ENCODE measurements at places on chromosomes 6 and 20.

DNA sequence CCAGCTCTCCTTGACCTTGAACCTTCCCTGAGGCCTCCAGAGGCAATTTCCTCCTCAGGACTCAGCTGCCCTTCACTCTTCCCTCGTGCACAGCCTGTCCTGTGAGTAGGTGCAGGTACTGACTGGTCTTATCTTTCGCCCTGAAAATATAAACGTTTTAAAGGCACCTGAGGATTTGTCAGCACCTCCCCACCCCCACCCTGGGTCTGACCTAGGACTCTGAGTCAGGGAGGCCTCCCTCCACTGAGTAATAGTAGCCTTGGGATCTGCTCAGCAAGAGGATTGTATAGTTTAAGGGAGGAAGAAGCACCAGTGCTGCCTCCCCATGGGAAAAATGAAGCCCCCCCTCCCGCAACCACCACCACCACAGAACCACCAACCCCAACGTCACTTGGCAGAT, 54.6 kb downstream of the PPARD start:
- DNase-seq, result no peak

DNA sequence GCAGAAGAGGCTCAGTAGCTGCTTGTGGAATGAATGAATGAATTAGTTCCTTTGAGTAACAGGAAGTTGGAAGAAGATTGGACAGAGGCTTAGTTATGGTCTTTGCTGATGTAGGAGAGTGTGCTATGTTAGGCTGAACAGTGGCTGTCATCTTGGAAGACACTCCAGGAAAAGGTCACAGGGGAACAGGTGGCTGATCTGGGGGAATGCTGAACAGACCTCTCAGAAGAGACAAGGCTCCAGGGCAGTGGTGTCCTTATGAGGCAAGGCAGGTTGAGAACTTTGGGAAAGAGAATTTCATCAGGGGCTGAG, 62.3 kb downstream of the UTRN start:
- no peak for DNase-seq

DNA sequence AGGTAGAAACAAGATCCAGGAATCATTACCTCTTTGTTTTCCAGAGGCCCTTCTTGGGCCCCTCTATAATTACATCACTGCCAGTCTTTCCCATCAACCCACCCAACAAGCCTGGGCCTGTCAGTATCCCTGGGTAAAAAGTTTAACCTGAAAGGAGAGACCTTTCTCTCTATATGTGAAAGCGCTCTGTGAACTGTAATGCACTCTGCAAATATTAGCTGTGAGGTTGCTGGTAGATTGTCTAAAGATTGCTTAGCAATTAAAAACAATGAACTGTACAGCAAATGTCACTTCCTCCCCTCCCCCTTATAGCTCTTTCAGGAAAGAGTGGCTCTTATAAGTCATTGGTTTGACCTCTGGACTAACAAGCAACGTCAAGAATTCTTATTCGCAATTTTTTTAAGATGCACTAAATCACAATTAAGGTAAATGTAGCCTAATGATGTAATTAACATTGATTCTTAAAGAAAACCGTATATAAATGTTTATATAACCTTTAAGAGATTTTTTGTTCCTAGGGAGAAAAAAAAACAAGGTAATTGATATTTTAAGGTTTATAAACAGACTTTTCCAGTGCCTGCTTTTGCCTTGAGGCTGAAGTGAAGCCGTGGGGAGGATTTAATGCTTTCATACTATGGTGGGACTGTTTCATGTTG, 18.4 kb downstream of the ECT2L start:
- no peak for DNase-seq

DNA sequence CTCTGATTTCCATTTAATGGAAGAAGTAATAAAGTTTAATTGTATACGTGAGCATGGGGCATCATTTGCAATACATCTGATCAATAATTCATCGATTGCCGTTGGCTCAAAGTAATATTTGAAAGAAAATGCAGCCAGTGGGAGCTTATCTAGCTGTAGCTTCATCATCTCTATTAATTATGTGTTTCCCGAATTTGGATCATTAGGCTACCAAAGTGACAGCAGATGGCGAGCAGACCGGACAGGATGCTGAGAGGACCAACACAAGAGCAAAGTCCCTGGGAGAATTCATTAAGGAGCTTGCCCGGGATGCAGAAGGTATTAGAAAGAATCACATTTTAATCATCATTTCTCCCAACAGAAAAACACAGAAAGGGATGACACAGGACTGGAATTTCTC, 327.1 kb downstream of the ARHGAP18 start:
- DNase-seq, result no peak

DNA sequence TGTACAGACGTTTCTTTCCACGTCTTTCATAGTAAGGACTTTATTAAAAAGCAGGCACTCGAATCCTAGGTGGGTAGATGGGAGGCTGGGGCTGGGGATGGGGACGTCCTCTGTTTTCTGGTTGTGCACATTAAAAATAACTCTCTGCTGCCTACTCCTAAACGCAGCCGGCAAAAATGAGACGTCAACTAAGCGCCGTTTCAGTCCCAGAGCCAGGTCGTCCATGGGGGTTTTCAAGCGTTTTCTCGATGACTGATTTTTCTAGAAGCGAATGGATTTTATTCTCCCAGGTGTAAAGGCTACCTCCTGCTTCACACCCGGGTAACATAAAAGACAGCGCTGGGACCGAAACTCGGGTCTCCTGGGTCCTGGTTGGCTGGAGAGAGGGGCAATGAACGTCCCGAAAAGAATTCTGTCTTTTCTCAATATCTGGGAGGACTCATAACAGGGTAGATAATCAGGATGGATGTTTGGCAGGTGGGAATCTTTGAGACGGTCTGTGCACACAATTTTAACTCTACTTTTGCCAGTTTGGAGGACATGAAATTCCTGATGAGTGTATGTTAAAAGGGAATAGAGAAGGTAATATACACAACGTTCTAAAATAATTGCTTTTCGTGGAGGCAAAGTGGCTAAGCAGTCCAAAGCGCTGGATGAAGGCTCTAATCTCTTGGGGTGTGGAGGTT, 25.2 kb downstream of the GPX6 start:
- no peak for DNase-seq

- peak; percentile 11 for DNase-seq
Observed at GRCh38 chr6:89597988-89598387, 40.6 kb downstream of the LYRM2 start.

DNA sequence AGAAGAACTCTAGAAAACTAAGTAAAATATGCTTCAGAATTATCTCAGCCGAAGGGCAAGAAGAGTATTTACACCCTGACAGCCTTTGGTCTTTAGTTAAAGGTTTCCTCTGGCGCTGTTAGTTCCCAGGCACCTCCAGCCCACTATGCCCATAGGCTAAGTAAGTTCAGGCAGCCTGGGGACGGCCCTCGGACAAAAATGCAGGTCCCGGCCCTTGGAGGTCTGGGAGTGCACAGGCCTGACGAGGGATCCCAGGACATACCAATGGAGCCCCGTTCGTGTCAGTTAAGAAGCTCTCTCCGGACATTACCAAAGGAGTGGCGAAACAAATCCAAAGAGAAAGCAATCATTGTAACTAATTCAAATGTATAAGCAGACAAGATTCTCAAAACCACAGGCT, 311.8 kb downstream of the CD83 start:
- no peak for DNase-seq

GRCh38 chr6:35317483-35318195, 20.0 kb downstream of the DEF6 start:
- DNase-seq, result no peak

- no peak for DNase-seq
Observed at GRCh38 chr6:5726976-5727718, 279.6 kb downstream of the NRN1 start.

GRCh38 chr6:137351890-137352289, 132.7 kb upstream of the IFNGR1 start:
- DNase-seq, result peak; percentile 88

DNA sequence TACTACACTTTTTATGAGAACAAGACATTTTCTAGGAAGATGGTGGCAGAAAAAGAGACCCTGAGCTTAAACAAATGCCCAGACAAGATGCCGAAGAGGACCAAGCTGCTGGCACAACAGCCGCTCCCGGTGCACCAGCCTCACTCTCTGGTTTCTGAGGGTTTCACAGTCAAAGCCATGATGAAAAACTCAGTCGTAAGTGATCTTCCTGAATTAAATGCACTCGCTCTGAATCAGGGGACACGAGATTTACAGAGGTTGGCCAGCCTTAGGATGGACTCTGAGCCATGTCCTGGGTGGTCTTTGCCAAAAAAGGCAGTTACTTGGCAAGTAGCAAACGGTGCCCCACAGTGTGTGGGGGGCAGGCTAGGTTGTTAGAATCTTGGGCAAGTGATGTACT, 423 bp downstream of the PACRG start:
- no peak for DNase-seq

DNA sequence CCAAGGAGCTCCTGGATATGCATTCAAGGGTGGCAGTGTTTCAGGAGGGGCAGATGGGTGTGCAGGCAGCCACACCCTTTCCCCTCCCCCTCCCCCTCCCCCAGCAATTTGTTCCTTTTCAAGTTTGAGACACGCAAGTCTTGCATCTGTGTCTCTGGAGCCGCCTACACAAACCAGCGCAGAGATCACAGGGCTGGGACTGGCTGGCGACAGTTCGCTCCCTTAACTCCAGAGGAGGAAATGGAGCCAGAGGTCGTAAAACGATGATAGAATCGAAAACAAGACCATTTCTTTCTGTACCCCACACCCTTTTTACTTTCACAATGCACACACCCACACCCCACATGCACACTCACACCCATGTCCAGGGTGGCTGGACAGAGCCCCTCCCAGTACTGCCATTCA, 163.1 kb downstream of the LY86 start:
- peak; percentile 85 for DNase-seq

- DNase-seq, result no peak
Observed at GRCh38 chr20:56781108-56781739, 152.1 kb downstream of the TFAP2C start.

DNA sequence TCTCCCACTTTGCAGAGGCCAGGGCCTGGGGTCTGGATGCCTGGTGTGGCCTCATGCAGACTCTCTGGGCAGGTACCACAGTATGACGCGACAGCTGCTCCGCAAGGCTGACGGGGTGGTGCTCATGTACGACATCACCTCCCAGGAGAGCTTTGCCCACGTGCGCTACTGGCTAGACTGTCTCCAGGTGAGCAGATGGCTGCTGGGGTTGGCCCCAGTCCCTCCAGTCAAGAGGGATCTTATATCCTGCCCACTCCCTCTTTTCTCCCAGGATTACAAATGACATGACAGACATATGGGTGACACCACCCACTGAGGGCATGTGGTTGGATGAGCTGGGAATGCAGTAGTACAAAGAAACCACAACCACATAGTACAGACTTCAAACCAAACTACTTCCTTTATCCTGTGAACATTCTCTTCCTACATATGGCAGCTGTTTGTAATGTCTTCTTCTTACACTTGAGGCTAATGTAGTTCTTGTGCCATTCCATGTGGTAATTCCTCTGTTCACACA, 29.9 kb downstream of the RAB44 start:
- DNase-seq, result peak; percentile 87

DNA sequence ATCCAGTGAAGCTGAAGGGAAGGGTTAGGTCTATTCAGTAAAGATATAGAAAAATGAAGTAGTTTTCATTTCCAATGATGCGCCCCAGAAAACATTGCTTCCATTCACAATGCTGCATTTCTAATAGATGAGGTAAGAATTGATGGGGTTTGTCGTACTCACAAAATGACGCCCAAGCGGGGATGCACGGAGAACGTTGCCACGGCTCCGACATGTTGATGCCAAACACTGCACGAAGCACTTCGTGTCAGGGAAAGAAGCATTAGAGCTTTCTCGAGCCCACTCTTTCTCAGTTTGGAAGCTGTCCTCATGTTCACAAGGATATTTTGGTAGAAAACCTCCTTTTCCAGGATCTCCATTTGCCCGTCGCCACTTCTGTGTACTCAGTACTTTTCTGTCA, 21.6 kb upstream of the MAFB start:
- no peak for DNase-seq

GRCh38 chr6:133099573-133099972, 141.6 kb upstream of the EYA4 start:
- DNase-seq, result peak; percentile 1

GRCh38 chr6:156311291-156311690, 465.9 kb upstream of the ARID1B start:
- DNase-seq, result no peak

- DNase-seq, result no peak
Observed at GRCh38 chr6:125597411-125598253, 151.8 kb upstream of the HEY2 start.

GRCh38 chr6:106844930-106845329, 129.6 kb downstream of the CD24 start:
- DNase-seq, result no peak

DNA sequence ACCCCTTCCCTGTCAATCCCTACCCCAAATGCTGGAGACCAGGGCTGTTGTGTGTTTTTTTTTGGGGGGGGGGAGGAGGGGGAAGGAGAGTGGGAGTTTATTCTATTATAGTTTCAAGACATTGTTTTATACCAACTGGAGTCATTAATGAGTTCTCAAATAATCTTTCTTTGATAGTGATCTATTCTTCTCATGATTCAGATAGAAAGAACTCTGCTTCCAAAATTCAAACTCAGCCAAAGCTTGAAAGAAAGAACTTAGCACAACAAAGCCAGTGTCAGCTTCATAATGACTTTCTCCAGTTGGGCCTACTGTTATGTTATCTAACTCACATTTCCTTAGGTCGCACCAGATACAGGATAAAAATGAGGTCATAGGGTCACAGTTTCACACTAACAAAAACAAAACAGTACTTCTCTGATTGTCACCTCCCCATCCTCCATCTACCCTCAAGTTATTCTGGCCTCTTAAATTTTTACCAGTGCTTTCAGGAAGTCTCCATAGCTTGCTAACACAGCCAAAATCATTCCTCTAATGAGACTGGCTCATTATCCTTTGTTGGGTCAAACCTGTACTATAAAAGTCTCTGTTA, 19.0 kb upstream of the MAP3K7 start:
- no peak for DNase-seq

DNA sequence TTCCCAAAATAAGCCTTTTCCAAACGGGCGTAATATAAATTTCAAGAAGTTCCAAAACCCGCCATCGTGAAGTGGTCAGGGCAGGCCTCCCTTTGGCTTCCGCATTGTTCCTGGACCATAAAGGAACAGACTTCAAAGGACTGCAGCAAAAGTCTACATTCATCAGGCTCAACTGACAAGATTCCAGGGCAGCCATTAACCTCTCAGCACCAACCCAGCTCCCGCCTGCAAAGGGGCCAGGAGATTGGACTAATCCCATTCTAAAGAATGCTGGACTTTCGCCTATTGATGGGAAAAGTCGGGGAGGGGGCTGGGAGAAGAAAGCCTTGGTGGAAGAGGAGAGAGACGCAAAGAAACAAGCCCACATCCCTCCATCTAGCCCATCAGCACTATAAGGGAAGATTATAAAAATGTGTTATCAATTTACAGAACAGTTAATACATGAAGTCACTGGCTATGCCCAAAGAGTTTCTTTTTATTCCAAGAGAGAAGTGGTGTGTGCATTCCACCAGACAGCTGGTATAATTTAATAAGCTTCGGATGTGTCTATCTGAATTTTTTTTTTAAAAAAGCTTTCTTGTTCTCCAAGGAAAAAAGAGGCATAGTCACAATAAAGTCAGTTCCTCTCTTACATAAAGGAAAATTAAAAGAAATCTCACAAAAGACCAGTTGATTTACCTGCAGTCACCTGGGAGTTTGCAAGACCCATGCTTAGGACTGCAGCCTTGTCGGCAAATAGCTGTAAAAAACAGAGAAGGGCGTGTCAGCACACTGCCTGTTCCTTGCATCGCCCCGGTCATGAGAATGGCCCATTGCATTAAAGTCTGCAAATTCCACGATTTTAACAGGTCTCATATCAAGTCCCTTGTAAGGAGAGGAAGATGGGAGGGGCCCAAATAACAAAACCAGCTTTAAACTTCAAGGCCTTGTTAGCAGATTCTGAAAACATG, 17.8 kb downstream of the JAG1 start:
- no peak for DNase-seq

Measured in suppressor macrophage treated with lipopolysaccharide for 1 hour (primary cell).